ENCODE measurements at places on chromosomes 11 and 22. TPM values are rescaled to one million over a fixed set of nuclear protein-coding genes. Genes with fewer than 3 reads are reported as not detected.

The PANX2 gene
- 5.1 TPM for total RNA-seq

The LRRC55 gene
- not detected for total RNA-seq

The SLC7A4 gene
- not detected for total RNA-seq

The MS4A6A gene
- 2.9 TPM for total RNA-seq

The ARL2 gene
- 109 TPM for total RNA-seq

The LRRC10B gene
- not detected for total RNA-seq

The SOX6 gene
- total RNA-seq, result 0.14 TPM

The ACCS gene
- total RNA-seq, result 10.0 TPM

The ZNF214 gene
- 1.7 TPM for total RNA-seq

The SLC43A3 gene
- total RNA-seq, result 68.9 TPM

The CAVIN3 gene
- 153 TPM for total RNA-seq

The ZBTB44 gene
- 24.4 TPM for total RNA-seq

The CD6 gene
- not detected for total RNA-seq

The APOL4 gene
- total RNA-seq, result 2.6 TPM

The RRAS2 gene
- 80.5 TPM for total RNA-seq

The MAPK12 gene
- 72.3 TPM for total RNA-seq

The APOA4 gene
- total RNA-seq, result not detected

The CHST1 gene
- 71.2 TPM for total RNA-seq

The FXYD6 gene
- 1.9 TPM for total RNA-seq

The OR5P2 gene
- total RNA-seq, result not detected

The OR2AG2 gene
- total RNA-seq, result 0.46 TPM

The GAB4 gene
- not detected for total RNA-seq

The TRPM5 gene
- not detected for total RNA-seq

The MMP8 gene
- total RNA-seq, result not detected

The CASP1 gene
- 12.4 TPM for total RNA-seq

The CTSD gene
- total RNA-seq, result 215 TPM

The OR51F2 gene
- total RNA-seq, result not detected

The DDX25 gene
- total RNA-seq, result not detected

The PPP1R14B gene
- 431 TPM for total RNA-seq

The OR11H1 gene
- total RNA-seq, result not detected

The ANGPTL5 gene
- total RNA-seq, result not detected

The PGA4 gene
- total RNA-seq, result not detected

The ATL3 gene
- 70.0 TPM for total RNA-seq

The P4HA3 gene
- 15.0 TPM for total RNA-seq

The APOL6 gene
- 1.3 TPM for total RNA-seq

The LRP4 gene
- total RNA-seq, result 3.8 TPM

The OR51I2 gene
- total RNA-seq, result not detected

The CSF2RB gene
- 20.6 TPM for total RNA-seq

The MS4A6E gene
- total RNA-seq, result not detected

The SAA1 gene
- total RNA-seq, result not detected

The FJX1 gene
- 26.6 TPM for total RNA-seq

The KCNQ1OT1 gene
- 1.5 TPM for total RNA-seq

The UBQLNL gene
- 0.28 TPM for total RNA-seq

The YPEL1 gene
- total RNA-seq, result 6.2 TPM

The FAM227A gene
- 1.9 TPM for total RNA-seq

The CRYBB3 gene
- 1.7 TPM for total RNA-seq

The OR52I2 gene
- total RNA-seq, result not detected

The DRD2 gene
- not detected for total RNA-seq

The FIBIN gene
- total RNA-seq, result not detected

The SCGB1A1 gene
- total RNA-seq, result not detected

The C11orf65 gene
- not detected for total RNA-seq

The CCDC188 gene
- total RNA-seq, result 11.6 TPM

The CST6 gene
- total RNA-seq, result 0.46 TPM

The PANX3 gene
- not detected for total RNA-seq

The PARVG gene
- not detected for total RNA-seq

The BAIAP2L2 gene
- total RNA-seq, result 0.20 TPM

The KCNQ1 gene
- total RNA-seq, result 0.09 TPM

Measured in endothelial cell of umbilical vein (primary cell).